ENCODE measurements at places on chromosomes 1 and 21.

GRCh38 chr1:222079566-222079965, 337.7 kb upstream of the DUSP10 start:
- DNase-seq: no peak

DNA sequence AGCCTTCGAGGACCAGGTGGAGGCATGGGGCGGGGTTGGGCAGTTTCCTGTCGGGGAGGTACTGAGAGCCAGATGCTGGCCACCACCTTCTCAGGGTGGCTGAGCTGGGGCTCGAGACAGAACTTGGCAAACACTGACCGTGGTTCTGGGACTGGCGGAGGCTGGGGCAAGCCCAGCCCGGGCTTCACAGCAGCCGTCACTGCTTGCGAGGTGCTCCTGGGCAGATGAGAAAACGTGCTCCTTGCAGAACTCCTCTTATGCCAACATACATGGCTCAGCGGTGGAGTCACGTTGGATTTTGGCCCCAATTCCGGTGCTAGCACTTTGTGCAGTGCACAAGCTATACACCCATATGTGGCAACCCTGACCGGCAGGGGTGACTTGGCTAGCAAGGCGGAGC, 69.2 kb downstream of the RUNX3 start:
- no peak for DNase-seq

DNA sequence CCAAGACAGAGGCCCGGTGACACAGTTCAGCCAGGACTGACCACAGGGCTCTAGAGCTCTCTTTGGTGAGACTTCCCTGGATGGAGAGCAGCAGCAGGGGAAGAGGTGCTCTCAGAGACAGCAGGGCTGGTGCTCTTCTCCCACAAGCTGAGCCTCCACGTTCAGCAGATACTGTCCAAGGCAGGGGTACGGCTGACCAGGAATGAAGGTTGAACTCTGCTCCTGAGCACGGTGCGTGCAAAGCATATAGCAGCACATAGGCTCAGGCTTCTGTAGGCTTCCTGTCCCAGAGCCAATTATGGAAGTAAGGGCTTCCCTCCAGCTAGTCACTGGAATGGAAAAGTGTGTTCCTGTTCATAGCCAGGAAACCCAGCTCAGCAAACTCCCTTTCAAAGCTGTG, 23.9 kb downstream of the DMBX1 start:
- no peak for DNase-seq

- no peak for DNase-seq
Observed at GRCh38 chr1:226719596-226720387, 19.3 kb downstream of the ITPKB start.

- DNase-seq: no peak
Observed at GRCh38 chr21:45253180-45253579, 34.5 kb downstream of the POFUT2 start.

DNA sequence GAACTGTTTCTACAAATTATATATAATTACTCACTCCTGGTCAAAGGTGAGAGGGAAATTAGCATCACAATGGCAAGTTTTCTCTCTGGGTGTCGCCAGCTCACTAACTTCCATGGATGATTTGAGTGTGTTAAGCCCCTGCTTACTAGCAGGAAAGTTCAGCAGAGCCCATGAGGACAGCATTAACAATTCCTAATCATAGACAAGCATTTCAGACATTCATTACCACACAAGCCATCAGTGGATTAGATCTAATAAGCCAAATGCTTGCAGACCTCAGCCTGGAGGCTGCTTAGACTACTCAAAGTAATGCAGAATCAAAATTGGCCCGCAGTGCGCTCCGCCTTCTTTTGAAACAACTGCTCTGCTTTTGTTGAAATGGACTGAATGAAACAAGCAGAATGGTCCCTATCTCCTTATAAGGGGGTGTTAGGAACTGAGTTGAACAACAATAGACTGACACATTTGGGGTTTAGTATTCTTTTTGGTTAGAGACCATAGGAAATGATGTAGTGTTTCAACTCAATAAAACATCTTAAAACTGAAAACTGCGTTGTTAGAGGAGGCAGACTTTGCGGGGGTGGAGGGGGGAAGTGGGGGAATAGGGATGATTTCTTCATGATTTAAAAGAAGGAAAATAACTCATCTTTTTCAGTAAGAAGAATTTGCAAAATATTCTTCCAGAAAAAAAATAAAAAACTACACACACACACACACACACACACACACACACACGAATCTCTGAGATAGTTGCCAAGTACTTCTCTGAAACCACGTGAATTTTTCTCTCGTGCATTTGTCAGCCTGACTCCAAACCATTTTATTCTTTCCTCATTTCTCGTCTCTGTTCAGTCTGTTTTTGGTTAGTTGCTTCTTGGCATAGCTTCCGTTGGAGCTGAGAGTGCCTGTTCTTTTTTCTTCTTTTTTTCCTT, 54.6 kb downstream of the GORAB start:
- no peak for DNase-seq

DNA sequence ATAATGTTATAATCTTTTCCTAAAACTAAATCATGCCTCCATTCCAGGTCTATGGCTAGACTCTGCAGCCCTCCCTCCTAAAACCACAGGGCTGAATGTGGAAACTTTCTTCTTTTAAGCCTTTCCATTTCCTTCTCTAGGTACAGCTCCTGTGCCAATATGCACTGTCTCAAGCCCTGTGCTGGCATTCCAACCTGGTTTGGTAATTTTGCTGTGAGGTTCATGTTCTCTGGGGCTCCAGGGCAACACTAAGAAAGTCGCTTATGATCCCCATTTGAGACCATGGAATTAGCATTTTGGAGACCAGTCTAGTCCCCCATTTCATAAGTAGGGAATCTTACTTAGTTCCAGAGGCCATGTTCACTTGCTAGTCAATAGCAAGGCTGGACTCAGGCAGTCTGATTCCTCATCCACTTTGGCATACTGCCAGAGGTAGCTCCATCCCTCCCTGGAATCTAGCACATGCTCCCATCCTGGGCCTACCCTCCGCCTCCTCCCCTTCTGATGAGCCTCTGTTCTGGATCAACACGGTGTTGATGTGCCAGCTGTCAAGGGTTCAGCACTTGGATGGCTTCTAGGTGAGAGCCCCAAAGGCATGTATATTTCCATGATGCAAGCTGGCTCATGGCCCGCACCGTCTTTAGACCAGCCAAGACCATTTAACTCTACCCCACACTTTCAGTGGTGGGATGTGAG, 36.5 kb downstream of the ZMYND12 start:
- no peak for DNase-seq

GRCh38 chr1:45134461-45134873, 71.9 kb downstream of the ZSWIM5 start:
- no peak for DNase-seq

DNA sequence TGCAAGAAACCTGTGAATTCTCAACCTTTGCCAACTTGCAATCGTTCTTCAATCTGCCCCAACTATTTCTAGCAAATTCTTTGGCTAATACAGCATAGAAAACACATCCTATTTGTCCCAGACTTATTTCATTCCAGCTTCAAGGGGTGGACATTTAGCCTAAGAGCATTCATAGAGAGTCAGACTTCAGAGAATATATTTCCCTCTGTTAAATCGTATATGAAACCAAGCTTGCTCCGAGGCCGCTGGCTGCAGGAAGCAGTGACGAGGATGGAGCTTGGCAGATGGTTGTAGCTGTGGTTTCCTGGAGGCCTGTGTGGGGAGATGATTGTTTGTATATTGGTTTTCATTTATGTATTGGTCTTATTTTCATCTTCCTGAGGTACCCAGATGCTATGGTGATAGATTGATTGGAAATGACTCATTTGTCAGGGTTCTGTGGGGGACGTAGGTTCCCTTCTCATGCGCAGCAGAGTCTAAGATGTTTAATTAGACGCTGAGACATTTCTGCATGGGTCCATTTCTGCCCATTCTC, 26.1 kb downstream of the MAN1C1 start:
- peak; percentile 24 for DNase-seq

DNA sequence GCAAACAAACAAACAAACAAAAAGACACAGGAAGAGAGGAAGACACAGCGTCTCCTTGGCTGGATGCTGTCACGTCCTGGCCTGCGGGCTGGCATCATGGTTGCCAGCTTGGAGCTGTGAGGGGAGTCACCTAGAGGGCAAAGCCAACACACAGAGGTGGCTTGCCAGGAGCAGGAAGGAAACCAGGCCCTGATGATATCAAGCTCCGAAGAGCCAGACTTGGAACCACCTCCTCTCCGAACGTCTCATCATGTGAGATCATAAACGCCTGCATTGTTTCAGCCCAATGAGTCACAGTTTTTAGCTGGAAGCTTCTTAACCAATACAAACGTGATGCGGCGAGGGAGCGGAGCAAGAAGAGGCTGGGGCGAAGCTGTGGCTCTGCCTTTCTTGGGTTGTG, 8.7 kb downstream of the PLA2G2D start:
- no peak for DNase-seq

GRCh38 chr1:46112108-46112507, 20.3 kb downstream of the PIK3R3 start:
- DNase-seq: no peak

DNA sequence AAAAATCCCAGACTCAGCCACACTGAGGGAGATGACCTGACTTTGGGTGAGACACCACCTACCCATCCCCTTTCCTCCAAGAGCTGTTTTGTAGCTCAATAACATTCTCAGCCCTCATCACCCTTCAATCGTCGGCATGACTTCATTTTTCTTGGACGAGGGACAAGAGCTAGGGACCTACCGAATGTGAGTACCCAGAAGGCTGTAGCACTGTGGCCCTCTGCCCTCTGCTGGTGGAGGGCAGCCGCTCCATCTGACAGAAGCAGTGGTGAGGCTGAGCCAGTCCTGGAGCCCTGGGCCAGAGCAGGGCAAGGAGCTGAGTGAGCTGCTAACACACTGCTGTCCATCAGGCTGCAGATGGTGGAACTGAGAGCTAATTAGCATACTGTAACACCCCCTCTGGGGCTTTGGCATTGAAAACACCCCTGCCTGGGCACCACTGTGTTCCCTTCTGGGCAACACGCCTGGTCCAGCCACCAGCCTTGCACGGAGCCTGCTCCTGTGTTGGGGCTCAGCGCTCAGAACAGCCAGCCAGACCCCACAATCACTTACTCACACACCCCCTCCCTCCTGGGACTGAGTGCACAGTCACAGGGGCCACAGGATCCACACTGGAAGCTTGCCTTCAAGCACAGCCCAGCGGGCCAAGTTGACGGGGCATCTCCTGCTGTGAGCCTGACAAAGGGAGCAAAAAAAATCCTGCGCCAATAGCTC, 18.3 kb upstream of the ALPL start:
- DNase-seq: no peak

DNA sequence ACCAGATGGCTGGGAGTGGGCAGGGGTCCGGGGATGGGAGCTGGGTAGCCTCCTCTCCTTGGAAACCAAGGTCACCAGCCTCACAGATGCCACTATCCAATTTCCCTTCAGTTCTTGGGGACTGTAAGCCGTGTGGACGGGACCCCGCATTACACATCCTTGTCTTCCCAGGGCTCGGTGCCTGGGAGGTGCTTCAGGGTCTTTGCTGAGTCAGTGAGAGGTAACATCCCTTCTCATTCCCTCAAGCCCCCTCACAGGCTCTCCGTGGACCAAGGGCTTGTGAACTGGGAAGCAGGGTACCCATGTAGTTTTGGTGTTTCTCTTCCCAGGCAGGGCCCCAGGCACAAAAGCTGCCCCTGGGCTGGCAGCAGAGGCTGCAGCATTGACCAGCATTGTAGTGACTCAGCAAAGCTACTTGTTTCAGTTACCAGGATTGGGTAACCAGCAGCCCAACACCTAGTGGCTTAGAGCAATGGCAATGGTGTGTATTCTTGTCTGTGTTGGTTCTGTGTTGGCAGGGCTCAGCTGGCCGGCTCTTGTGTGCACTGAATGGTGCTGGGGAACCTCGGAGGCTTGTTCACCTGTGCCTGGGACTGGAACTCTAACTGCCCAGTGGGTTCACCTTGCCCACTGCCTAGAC, 24.6 kb upstream of the PCBP3 start:
- no peak for DNase-seq

DNA sequence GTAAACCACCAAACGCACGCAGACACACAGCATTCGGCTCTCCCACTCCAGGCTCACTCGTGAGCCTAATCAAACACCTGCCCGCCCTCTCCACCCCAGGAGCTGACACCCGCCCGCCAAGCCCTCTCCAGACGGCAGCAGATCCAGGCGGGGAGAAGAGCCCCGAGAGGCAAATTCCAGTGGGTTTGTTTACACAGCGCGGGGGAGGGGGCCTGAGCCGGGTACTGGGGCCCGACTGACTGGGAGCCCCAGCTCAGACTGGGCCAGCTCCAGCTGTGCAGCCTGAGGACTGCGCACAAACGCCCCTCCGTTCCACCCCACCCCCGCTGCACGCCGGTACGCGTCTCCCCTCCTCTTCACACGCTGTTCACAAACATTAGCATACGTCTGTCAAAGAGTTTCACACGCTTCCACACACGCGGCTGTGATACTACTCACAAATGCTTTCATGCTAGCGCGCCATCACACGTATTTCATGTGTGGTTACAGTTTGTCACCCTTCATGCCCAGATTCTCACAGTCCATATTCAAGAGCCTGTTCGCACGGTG, 1.0 kb upstream of the EFNA1 start:
- DNase-seq: no peak

DNA sequence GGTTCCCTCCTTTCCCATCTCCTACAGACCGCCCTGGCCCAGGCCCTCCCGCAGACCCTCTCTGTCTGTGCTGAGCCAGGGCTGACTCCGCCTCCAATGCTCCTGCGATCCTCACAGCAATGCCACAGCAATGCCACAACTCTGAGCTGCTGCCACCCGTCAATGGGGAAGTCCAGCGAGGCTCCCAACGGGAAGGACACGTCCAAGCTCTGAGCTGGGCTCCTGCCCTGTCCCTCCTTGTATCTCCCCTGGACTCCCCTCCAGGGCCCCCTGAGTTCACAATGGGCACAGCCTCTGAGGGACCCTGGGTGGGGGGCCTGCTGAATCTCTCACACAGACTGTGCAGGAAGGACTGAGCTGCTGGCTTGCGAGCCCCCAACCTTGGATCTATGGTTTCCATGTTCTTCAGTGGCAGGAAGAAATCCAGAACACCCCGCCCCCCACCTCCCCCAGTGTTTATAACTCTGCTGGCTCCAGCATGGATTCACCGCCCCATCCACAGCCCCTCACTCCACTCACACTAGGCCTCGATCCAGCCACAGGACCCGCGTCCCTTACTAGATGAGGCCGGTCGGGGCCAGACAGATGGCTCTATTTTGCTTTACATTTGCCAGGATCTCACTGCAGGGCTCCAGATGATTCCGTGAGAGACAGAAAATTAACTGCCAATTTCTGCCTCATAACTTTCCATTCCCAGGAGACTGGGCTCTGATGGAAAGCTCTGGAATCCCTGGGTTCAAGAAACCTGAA, 338.0 kb downstream of the MATN1 start:
- DNase-seq: no peak

DNA sequence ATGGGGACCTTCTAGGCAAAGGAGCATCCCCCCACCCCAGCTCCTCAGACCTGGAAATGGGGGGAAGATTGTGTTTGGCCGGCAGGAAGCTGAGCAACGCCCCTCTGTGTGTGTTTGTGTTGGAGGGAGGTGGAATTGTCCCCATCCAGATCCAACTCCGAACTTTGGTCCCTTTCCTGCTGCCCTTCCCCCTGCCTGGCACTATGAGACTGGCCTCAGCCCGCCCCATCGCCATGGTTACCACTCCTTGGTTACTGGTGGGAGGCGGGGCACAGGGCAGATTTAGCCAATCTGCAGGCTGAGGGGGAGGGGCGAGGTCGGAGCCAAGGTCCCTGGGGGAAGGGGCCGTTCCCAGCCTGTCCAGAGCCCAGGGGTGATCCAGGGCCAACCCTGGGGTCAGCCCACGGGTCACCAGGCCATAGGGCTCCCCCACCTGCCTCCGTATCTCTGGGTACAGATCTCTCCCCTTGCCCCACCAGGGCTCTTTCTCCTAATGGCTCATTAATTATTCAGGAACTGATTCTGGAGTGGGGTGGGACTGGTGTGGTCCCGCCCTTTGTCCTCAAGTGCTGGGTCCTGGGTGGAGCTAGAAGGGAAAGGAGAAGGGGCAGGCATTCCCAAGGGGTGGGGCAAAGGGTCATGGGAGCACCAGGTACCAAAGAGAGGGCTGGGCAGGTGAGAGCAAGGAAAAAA, 15.2 kb downstream of the PTPRF start:
- no peak for DNase-seq
